ENCODE measurements at places on chromosomes 5 and 9.

GRCh38 chr5:51495672-51496071 lies 112.4 kb downstream of the ISL1 start:
- no peak for DNase-seq

- DNase-seq = peak; percentile 57
Observed at GRCh38 chr5:56950626-56951125, 1.2 kb downstream of the MIER3 start.

GRCh38 chr5:149161026-149161687 lies 19.9 kb downstream of the ABLIM3 start:
- DNase-seq = no peak

- no peak for DNase-seq
Observed at GRCh38 chr5:97420646-97421045, 237.6 kb upstream of the RIOK2 start.

DNA sequence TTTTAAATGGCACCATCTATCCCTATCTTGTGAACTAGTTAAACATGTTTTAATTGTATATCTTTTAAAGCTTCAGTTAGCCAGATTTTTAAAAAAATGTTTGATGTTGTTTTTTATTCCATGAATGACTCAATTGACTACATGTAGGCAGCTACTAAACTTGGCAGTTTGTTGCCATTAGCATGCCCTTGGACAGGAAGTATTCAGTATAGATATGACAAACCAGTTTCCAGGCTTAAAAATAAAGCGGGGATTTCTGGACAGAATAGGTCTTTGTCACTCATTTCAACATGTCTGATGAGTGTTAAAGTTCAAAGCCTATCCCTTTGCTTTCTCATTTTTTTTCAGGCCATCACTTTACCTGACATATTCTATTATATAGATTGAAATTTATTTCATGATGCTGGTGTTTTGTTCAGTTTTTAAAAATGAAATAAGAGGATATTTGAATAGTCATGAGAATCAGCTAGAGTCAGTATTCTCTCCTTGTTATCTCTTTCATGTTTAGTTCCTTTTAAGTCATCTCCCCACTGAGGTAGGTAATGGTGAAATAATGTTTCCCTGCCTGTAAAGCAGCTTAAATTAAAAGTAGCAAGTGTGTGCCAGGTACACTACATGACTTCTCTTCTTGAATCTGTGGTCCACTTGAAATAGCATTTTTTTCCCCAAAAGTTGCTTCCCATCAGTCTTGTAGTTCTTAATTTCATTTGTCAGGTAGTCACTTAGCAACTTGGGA lies 11.9 kb downstream of the TNFAIP8 start:
- no peak for DNase-seq

- DNase-seq = no peak
Observed at GRCh38 chr9:79266986-79267385, 304.8 kb upstream of the TLE4 start.

DNA sequence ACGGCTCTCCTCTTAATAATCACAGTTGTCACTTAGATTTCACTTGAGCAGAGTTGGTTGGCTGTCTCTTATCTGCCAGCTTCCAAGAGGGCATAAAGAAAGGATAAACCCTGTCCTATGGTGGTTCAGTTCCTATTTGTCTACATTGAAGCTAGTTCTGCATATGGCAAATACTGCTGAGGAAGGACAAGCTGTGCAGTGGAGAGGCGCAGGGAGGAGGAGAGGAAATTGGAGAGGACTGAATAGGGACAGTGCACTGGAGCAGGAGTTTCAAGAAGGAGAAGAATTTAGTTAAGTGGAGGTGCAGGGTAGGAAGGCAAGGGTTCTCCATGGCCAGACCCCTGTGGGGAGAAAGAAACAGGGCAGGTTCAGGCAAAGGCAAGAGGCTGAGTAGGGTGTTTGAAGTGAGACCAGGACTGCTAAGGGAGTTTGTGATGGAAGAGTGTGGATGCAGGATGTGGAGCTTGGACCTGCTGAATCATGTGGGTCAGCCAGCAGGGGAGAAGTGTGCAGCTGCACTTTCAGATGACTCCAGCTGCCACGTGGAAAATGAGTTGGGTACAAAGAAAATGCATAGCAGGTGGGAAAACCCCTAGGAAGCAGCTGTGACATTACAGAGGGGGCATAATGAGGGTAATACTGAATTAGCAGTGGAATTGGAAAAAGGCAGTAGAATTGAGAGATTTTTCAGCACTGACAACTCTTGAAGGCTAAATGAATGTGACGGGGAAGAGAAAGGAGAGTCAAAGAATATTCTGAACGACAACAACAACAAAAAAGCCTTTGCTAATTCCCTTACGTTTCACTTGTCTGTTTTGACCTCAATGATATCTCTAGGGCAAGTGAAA lies 66.8 kb downstream of the MAMDC2 start:
- no peak for DNase-seq

- no peak for DNase-seq
Observed at GRCh38 chr5:54205453-54205852, 104.9 kb downstream of the ARL15 start.

DNA sequence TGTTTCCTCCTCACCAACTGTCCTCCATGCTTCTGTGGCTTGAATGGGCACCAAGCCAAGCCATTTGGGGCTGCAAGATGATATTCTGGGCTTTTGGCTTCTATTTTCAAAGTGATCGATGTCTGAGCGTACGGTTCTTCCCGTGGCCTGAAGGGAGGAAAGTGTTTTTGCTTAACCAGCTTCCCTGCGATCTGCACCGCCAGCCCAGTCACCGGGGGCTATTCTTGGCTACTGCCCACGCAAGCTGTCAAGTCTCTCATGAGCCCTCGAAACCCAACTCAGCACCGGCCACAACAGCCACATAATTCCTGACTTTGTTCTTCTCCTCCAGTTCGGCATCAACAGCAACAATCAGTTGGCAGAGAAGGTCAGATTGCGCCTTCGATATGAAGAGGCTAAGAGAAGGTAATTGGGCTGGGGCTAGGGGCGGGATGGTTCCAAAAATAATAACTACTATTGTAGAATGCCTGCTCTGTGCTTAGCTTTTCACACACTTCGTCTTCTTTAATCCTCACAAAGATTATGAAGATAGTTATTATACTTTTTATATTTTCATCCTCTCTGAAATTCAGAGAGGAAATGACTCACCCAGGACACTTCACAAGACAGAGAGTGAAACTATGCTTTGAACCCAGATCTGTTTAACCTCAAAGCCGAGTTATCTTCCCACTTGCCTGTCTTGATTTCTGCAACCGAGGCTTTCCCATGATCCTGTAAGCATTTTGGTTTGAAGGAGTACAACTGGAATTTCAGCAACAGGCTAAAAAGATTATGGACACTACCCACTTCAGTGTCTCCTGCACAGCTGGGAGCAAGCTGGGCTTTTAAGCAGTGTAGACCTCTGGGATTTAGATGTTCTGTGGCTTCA lies 76.4 kb upstream of the RARS1 start:
- no peak for DNase-seq

Measured in body of pancreas (tissue), 4 donors.